GM19239 (cell line): ENCODE measurements at places on chromosomes 7 and 10.
A peak's percentile ranks its signal among the peaks of the same experiment; 100 is the strongest.

GRCh38 chr10:130638991-130639390, 502.8 kb downstream of the GLRX3 start:
- DNase-seq = no peak

GRCh38 chr10:36946598-36946997, 178.8 kb upstream of the ANKRD30A start:
- no peak for DNase-seq

- DNase-seq = no peak
Observed at GRCh38 chr7:420142-421093, 99.2 kb downstream of the PDGFA start.

- peak; percentile 12 for DNase-seq
Observed at GRCh38 chr7:36390199-36391090, 783 bp downstream of the ANLN start.

GRCh38 chr10:130221456-130222375, 85.5 kb downstream of the GLRX3 start:
- DNase-seq = no peak

- no peak for DNase-seq
Observed at GRCh38 chr7:26438078-26438477, 146.4 kb downstream of the SNX10 start.

DNA sequence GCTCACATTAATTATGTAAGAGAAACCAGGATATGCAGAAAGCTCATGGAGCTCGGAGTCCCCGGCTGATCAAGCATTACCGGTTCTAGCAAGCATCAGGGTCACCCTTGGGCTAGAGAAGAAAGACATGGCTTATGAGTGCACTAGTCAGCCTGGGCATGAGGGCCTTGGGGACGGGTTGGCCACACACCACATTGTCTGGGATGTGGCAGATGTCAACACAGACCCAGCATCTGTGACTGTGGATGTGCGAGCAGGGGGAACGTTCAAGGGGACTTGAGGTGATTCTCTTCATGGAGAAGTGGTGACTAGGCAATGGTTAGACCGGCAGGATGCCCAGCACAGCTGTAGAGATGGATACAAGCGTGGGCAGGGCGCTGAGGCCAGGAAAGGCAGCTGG, 13.7 kb downstream of the ZMIZ2 start:
- DNase-seq = no peak

DNA sequence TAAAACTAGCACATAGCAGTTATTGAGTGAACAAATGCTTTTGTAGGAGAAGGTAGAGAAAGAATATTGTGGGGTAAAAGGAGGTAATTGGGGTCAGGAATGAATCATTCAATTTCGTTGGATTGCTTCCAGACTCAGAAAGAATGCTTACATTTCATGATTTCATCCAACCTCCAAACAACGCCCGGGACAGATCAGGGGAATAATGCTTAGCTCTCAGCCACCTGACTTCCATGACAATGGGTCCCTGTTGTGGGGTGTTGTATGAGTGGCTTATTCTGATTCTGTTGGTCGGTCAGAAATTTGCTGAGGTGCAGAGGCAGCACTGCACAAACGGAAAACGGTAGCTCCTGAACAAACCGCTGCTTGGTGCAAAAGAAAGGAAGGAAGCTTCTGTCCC, 24.0 kb upstream of the INPP5F start:
- no peak for DNase-seq

GRCh38 chr10:91838199-91838598, 40.0 kb downstream of the TNKS2 start:
- no peak for DNase-seq

- no peak for DNase-seq
Observed at GRCh38 chr10:58305821-58306220, 29.0 kb upstream of the UBE2D1 start.

DNA sequence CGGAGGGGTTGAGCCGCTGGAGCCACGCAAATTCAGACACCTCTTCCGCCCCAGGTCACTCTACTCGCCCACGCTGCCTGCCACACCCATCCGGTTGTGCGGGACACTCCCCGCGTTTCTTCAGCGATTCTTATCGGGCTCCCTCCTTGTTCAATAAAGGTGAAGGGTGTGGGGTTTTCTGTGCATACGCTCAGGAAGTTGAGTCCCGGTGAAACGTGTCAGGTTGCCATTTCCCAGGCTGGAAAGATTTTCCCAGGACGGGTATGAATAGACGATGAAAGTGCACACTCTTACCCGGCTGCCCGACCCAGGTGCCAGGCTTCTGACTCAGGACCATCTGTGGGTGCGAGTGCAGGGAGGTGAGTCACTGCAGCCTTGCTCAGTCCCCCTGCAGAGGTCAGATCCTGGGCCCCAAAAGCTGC, 22.0 kb downstream of the KLF6 start:
- no peak for DNase-seq

DNA sequence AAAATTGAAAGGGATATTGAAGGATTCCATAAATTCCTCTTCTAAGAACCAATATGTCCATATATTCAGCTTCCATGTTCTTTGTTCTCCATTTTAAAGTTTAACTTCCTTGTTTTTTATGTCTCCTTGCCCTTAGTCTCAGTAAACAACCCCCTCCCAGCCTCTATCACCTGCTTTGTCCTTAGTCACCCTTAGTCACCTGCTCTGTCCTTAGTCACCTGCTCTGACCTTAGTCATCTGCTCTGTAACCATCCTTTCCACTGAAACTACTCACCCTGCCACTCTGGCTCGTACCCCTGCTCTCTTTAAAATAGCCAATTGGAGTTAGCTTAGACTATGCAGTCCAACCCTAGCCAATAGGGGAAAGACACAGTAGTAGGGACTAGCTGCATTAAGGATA, 136.2 kb upstream of the TMEM106B start:
- DNase-seq = no peak

GRCh38 chr7:98250789-98251188, 1.2 kb downstream of the TECPR1 start:
- DNase-seq = no peak

DNA sequence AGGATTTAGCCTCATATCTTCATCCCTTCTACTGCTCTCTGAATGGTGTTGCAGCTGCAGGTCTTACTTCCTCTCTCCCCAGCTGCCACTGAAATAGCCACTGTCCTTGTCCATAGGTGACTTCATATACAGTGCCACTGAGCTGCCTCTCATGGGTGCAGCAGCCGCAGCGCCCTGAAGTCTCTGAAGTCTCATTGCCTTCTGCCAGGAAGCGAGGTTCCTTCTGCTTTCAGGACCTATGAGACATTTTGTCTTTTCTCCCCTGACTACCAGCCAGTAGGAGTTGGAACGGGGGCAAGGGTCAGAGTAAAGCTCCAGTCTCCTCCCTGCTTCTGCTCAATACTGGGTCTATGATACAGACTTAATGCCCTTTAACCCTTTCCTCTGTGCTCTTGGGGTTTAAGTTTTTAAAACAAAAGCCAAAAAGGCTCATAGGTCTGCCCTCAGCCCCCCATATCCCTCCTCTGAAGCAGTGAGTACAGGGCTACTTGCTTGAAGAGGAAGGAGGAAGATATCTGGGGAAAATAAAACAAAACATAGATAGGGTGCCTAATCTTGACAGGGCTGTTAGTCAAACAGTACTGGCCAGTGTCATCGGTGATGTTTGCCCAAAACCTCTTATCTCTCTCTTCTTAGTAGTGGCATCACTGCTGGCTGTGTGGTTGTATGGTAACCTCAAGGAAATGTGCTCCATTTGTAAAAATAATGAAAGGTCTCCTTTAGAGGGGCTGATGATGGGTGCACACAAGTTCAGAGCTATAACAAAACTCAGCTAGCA, 7.1 kb downstream of the PLCE1 start:
- DNase-seq = no peak

DNA sequence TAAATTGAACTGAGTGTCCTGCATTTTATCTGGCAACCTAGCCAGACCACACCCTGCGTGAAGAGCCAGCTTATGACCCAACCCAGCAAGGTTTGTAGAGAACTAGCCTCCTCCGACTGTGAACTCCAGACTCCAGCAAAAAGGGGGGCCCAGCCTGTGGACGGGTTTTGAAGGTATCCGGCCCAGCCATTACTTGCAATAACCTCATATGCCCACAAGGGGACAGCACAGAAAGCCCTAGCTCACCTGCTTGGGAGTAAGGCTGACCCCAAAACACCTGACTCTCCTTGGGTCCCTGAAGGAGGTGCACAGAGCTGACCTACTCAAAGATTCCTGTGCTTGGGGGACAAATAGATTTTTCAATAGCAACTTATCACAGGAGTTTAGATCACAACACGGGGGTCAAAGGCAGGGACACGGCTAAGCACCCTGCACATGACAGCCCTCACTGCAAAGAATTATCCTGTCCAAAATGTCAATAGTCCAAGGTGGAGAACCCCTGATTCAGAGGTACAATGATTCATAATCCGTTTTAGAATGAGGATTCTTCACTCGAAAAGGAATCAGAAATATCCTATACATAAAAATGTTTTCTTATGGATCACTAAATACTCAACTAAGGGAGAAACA, 4.6 kb downstream of the TRPV6 start:
- DNase-seq = peak; percentile 53

GRCh38 chr7:131234719-131235488, 92.8 kb upstream of the MKLN1 start:
- DNase-seq = no peak
